Natural killer cell (primary cell): ENCODE measurements at places on chromosomes 6 and 20.

DNA sequence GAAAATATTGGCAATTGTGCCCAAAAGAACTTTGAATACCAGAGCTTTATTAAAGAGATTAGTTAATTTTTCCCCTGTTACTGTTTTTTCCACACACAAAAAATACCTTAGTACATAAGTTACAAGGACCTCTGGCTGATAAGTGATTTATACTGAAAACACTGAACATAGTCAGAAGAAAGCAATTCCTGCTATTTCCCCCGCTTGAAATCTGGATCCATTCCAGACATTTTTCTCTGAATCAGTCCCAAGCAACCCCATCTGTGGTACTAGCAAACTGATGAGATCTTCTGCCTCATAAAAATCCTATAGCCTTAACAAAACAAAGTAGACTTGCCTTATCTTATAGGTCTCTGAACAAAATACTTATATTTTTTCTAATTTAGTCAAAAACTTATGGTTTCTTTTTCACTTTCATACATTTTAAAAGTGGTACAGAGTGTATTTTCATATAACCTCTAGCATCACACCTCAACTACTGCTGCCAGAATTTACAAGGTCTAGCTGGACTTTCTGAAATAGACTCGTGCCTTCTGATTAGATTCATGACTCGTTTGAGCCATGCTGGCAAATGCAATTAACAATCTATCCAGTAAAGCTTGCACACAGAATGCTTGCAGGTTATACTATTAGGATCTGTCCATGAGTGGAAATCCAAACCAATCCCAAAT lies 111.9 kb downstream of the TBX18 start:
- H3K4me3 ChIP-seq: no peak overlapping the region
- no peak overlapping the region for H3K27ac ChIP-seq
- H3K27me3 ChIP-seq: no peaks in the 10 kb centered on the region
- H3K4me1 ChIP-seq: no peaks in the 10 kb centered on the region
- no peaks in the 10 kb centered on the region for H3K36me3 ChIP-seq
- no peak for DNase-seq

- DNase-seq: no peak
- no peak overlapping the region for H3K4me3 ChIP-seq
- H3K36me3 ChIP-seq: no peaks in the 10 kb centered on the region
- peaks cover 3% of the 10 kb centered on the region for H3K4me1 ChIP-seq
- H3K27ac ChIP-seq: no peak overlapping the region
- H3K27me3 ChIP-seq: no peaks in the 10 kb centered on the region
Measured at GRCh38 chr6:75278474-75279077, 6.0 kb downstream of the TMEM30A start.

DNA sequence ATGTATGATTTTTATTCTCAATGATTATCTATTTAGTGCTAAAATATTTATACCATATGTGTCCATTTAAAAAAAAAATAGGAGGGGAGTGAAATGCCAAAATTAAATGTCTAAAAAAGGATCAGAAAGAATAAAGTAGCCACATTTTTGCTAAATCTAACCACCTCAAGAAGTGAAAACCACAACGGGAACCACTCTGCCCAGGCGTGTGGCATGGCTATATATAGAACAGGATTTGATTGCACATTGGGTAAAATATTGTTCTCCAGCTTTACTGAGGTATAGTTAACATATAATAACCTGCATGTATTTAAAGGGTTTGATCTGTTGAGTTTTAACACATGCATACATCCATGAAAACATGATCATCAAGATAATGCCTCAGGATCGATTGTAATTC lies 19.0 kb upstream of the AFDN start:
- no peaks in the 10 kb centered on the region for H3K4me1 ChIP-seq
- no peak overlapping the region for H3K27ac ChIP-seq
- H3K36me3 ChIP-seq: no peaks in the 10 kb centered on the region
- DNase-seq: no peak

- no peaks in the 10 kb centered on the region for H3K36me3 ChIP-seq
- H3K27ac ChIP-seq: no peak overlapping the region
- H3K4me1 ChIP-seq: peaks cover 31% of the 10 kb centered on the region
- DNase-seq: no peak
Measured at GRCh38 chr6:15283986-15284361, 38.1 kb downstream of the JARID2 start.

DNA sequence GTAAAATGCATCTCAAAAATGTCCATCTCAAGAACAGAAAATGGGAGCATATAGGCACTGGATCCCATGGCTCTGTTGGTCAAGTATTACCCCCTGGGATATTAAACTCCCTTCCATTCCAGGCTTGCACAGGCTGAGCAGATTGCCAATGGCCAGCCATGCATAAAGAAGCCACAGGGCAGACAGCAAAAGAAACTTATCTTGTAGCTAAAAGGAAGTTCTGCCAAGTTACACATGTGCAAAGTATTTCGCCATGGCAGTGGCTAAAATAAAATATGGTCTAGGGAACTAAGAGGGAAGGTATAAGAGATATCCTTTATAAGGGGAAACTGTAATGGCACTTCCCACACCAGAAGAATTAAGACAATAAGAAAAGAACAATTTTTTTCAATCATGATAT lies 415.6 kb upstream of the BTBD3 start:
- H3K27ac ChIP-seq: no peak overlapping the region
- H3K27me3 ChIP-seq: no peaks in the 10 kb centered on the region
- no peaks in the 10 kb centered on the region for H3K4me1 ChIP-seq

DNA sequence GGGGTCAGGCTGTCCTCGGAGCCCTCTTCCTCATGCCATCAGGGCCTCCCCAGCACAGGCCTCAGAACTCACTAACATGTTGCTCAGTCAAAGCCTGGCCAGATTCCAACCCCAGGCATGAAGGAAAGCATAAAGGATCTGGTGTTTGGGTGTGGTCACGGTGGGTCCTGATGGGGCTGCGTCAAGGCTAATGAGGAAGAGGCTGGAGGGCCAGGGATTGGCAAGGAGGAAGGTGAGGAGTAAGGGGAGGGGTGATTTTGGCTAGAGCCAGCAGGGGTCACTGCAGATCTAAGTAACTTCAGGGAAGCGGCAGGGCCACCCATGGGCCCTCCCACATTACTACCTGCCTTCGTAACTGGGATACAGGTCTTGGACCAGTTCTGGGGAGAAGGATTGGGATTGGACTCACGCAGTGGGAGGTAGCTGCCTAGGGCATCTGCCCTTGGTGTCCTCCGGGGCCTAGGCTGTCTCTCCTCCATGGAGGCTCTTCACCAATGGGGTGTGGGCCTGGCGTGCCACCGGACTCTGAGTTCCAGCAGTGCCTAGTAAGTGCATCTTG lies 36.2 kb upstream of the MRPS18A start:
- H3K27me3 ChIP-seq: no peaks in the 10 kb centered on the region
- peak; percentile 85 for DNase-seq
- H3K4me3 ChIP-seq: no peak overlapping the region
- no peak overlapping the region for H3K27ac ChIP-seq
- no peaks in the 10 kb centered on the region for H3K36me3 ChIP-seq

DNA sequence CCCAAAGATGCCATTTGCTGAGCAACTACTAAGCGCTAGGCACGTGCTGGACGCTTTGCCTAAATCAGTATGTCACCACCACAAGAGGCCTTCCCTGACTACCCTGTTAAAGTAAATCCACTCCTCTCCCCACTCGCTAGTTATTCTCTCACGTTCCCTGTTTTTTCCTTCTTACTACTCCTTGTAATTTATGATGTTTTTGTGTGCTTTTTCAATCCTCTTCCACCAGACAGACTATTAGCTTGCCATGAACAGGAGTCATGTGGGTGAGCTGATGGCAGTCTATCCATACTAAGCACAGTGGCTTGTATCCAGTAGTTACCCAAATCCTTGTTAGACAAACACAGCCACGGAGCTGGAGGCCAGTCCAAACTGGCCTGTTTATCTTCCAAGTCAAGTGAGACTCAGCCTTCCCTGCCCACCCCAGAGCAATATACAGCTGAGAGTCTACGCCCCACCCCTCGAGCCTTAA lies 41.2 kb downstream of the C6orf132 start:
- no peaks in the 10 kb centered on the region for H3K27me3 ChIP-seq
- H3K4me1 ChIP-seq: peaks cover 18% of the 10 kb centered on the region
- H3K27ac ChIP-seq: no peak overlapping the region

DNA sequence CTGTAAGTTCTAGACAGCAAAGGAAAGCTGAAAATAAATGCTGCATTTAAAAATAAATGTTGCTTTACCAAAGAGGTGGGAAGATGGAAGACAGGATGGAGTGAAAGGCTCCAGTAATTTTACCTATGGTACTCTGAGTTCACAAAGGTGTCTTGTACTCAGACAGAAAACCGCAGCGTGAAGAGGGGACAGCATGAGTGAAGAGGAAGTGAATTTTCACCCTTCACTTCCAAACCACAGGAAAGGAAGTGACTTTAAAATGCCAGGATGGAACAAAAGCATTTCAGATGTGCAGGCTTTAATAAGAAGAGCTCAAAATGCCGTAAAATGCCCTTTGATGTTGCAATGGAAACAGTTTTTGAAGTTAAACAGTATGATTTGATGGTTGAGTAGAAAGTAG lies 91.2 kb upstream of the TINAG start:
- H3K36me3 ChIP-seq: no peaks in the 10 kb centered on the region
- no peak for DNase-seq
- no peaks in the 10 kb centered on the region for H3K4me1 ChIP-seq
- no peaks in the 10 kb centered on the region for H3K27me3 ChIP-seq
- H3K27ac ChIP-seq: no peak overlapping the region
- H3K4me3 ChIP-seq: no peak overlapping the region

- H3K27ac ChIP-seq: no peak overlapping the region
- no peaks in the 10 kb centered on the region for H3K36me3 ChIP-seq
- peak; percentile 14 for DNase-seq
- peaks cover 25% of the 10 kb centered on the region for H3K27me3 ChIP-seq
Measured at GRCh38 chr6:6543181-6543879, 45.2 kb upstream of the LY86 start.

GRCh38 chr6:32938494-32938893 lies 2.3 kb downstream of the HLA-DMB start:
- H3K36me3 ChIP-seq: peaks cover 35% of the 10 kb centered on the region
- H3K4me3 ChIP-seq: no peak overlapping the region
- H3K27ac ChIP-seq: no peak overlapping the region
- H3K27me3 ChIP-seq: no peaks in the 10 kb centered on the region
- H3K4me1 ChIP-seq: peaks cover 56% of the 10 kb centered on the region

GRCh38 chr20:36311854-36312723 lies 6.0 kb downstream of the DLGAP4 start:
- peaks cover 15% of the 10 kb centered on the region for H3K27me3 ChIP-seq
- no peak overlapping the region for H3K27ac ChIP-seq
- no peak overlapping the region for H3K4me3 ChIP-seq
- no peaks in the 10 kb centered on the region for H3K36me3 ChIP-seq
- DNase-seq: no peak

DNA sequence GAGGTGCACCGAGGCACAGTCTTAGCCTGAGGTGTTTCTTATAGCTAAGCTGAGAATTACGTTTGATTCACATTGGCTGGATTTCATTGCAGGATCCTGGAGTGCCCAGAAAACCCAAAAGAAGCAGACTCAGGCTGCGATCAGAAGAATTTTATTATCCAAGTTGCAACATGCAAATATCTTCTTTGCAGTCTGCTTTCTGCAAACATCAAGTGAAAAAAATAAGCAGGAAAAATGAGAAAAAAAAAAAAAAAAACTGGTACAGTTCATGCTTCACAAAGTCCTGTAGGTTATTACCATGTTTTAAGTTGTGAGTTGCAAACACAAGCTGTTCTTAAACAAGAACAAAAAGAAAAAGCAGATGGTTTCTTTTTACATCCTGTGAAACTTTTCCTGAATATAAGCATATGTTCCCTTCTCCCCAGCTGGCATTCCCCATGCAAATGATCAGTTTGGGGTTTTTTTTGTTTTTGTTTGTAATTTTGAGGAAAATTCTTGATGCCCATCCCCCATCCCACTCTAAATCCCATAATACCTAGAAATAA lies 349.0 kb downstream of the CBLN4 start:
- no peak overlapping the region for H3K4me3 ChIP-seq
- no peaks in the 10 kb centered on the region for H3K36me3 ChIP-seq
- H3K4me1 ChIP-seq: no peaks in the 10 kb centered on the region
- no peak overlapping the region for H3K27ac ChIP-seq
- no peaks in the 10 kb centered on the region for H3K27me3 ChIP-seq
- no peak for DNase-seq

- no peak overlapping the region for H3K27ac ChIP-seq
- H3K4me3 ChIP-seq: no peak overlapping the region
- H3K4me1 ChIP-seq: peaks cover 34% of the 10 kb centered on the region
- peaks cover 9% of the 10 kb centered on the region for H3K27me3 ChIP-seq
- no peak for DNase-seq
Measured at GRCh38 chr20:44031781-44032582, 117.3 kb downstream of the TOX2 start.

GRCh38 chr6:78570044-78570443 lies 297.3 kb upstream of the IRAK1BP1 start:
- no peaks in the 10 kb centered on the region for H3K4me1 ChIP-seq
- H3K36me3 ChIP-seq: no peaks in the 10 kb centered on the region
- no peak for DNase-seq
- no peaks in the 10 kb centered on the region for H3K27me3 ChIP-seq

DNA sequence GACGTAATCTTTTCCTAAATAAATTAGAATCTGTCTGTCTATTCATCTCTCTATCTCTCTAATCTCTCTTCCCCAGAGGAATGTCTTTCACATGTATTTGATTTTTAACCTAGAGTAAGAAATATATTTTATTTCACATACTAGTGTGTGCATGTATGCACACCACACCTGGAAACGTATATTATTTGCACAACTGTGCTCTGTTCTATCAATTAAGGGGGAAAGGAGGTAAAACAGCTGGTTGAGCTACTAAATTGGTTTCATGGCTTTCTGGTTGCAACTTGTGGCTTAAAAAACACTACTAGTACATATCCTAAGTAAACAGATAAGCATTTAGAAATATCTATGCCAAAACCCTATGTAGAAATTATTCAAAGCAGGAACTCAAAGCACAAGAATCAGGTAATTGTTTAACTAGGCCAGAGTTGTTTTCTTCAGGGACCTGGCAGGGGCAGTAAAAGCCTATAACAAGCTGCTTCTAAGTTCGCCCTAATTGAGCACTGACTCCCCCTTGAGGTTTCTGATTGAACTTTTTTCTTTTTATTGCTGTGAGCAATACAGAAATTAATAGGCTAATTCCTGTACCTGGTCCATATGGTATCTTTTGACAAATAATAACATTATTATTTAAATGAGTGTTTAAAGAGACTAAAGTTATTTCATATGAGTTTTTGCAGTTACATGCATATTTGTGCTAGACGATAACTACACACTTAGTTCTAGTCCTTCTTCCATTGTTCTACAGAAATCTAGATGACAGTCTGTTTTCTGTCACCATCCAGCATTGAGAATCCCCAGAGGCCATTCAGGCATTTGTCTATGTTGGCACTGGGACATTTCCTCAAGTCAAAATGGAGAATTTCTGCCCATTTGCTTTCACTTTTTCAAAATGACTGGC lies 88.6 kb downstream of the MCHR2 start:
- H3K27me3 ChIP-seq: no peaks in the 10 kb centered on the region
- no peak overlapping the region for H3K27ac ChIP-seq
- no peaks in the 10 kb centered on the region for H3K4me1 ChIP-seq
